ENCODE measurements at places on chromosomes 5 and 9. TPM values are rescaled to one million over a fixed set of nuclear protein-coding genes. Genes with fewer than 3 reads are reported as not detected.
A peak's percentile ranks its signal among the peaks of the same experiment; 100 is the strongest.

GRCh38 chr9:129125478-129125877 lies 14.3 kb downstream of the PTPA start:
- H3K4me1 ChIP-seq, result peaks cover 15% of the 10 kb centered on the region
- no peak overlapping the region for H3K4me3 ChIP-seq
- peaks cover 2% of the 10 kb centered on the region for H3K36me3 ChIP-seq
- no peaks in the 10 kb centered on the region for H3K27me3 ChIP-seq
- DNase-seq, result peak; percentile 87

GRCh38 chr5:180130291-180130869 lies 58.8 kb upstream of the RNF130 start:
- no peak for DNase-seq
- peaks cover 6% of the 10 kb centered on the region for H3K4me1 ChIP-seq
- H3K36me3 ChIP-seq, result no peaks in the 10 kb centered on the region
- H3K27ac ChIP-seq, result no peak overlapping the region
- H3K27me3 ChIP-seq, result peaks cover 8% of the 10 kb centered on the region
- H3K4me3 ChIP-seq, result no peak overlapping the region

DNA sequence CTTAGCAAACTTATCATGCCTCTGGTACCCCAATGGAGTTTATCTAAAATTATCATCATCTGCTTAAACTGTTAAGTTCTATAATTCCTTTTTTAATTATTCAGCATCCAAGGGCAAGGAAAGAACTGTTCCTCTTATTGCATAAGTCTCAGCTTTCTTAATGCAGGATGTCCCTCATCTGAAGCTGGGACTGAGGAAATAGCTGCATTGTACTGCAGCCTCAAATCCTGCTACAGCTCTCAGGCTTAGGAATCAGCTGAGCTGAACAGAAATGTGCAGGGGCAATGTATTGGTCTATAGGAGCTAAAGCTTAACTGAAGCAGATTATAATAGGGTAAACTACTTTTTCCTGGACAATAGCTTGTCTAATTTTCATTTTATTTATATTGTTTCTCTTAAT lies 48.0 kb downstream of the HAPLN1 start:
- H3K4me3 ChIP-seq, result no peak overlapping the region
- H3K36me3 ChIP-seq, result no peaks in the 10 kb centered on the region
- H3K27me3 ChIP-seq, result no peaks in the 10 kb centered on the region
- no peaks in the 10 kb centered on the region for H3K4me1 ChIP-seq
- H3K27ac ChIP-seq, result no peak overlapping the region

GRCh38 chr5:79070350-79070667 lies 742 bp downstream of the BHMT2 start:
- no peak overlapping the region for H3K4me3 ChIP-seq
- no peaks in the 10 kb centered on the region for H3K36me3 ChIP-seq
- DNase-seq, result peak; percentile 27

The STK10 gene
- total RNA-seq, result 59.8 TPM

GRCh38 chr9:98185021-98185567 lies 7.3 kb downstream of the CORO2A start:
- H3K4me1 ChIP-seq, result no peaks in the 10 kb centered on the region
- no peak for DNase-seq
- no peaks in the 10 kb centered on the region for H3K27me3 ChIP-seq
- no peak overlapping the region for H3K27ac ChIP-seq
- H3K4me3 ChIP-seq, result no peak overlapping the region

DNA sequence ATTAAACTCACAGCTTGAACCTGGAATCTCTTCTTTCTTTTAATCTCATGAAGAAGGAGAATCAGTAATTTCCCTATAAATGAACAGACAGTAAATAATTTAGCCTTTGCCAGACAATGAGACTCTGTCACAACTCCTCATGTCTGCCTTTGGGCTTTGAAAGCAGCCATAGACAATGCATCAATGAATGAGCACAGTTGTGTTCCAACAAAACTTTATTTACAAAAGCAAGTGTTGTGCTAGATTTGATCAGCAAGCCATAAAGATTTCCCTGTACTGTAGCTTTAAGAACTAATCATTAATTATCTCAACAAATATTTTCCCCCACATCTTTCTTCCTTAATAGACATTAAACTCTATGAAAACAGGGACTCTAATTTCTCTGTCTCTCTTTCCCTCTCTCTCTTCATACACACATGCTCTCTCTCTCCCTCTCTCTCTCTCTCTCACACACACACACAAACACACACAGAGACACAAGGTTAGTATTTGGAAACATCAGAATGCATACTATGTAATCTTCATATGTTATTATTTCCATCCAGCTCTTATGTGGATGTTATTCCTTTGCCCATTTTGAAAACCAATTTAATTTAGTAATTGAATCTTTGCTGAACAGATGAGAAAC lies 1209.8 kb upstream of the CDH6 start:
- no peak for DNase-seq
- no peak overlapping the region for H3K4me3 ChIP-seq
- no peaks in the 10 kb centered on the region for H3K36me3 ChIP-seq
- no peak overlapping the region for H3K27ac ChIP-seq
- no peaks in the 10 kb centered on the region for H3K27me3 ChIP-seq
- no peaks in the 10 kb centered on the region for H3K4me1 ChIP-seq

DNA sequence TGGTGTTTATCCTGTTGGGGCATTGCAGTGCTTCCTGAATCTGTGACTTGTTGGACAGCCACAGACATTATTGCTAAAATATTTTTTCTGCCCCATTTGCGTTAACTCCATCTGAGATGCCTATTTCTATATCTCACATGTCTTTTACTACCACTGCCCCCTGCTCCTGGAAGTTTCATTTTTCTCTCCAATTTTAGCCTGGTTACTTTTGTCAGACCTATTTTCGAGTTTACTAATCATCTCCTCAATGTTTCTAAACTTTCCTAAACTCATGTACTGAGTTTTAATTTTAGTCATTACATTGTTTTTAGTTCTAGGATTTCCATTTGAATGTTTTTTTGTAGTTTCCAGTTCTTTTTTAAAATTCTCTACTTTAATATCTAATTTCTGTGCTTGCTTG lies 17.6 kb downstream of the HAPLN1 start:
- H3K4me3 ChIP-seq, result no peak overlapping the region
- no peaks in the 10 kb centered on the region for H3K36me3 ChIP-seq
- H3K27me3 ChIP-seq, result no peaks in the 10 kb centered on the region
- no peaks in the 10 kb centered on the region for H3K4me1 ChIP-seq

The DCP2 gene
- 48.9 TPM for total RNA-seq

The HSD17B4 gene
- total RNA-seq, result 82.8 TPM

The ECSCR gene
- total RNA-seq, result 1.00 TPM

- no peaks in the 10 kb centered on the region for H3K36me3 ChIP-seq
- no peak for DNase-seq
- peaks cover 19% of the 10 kb centered on the region for H3K4me1 ChIP-seq
- H3K4me3 ChIP-seq, result no peak overlapping the region
These were observed 129.1 kb downstream of the FANCC start for GRCh38 chr9:95188459-95188858.

DNA sequence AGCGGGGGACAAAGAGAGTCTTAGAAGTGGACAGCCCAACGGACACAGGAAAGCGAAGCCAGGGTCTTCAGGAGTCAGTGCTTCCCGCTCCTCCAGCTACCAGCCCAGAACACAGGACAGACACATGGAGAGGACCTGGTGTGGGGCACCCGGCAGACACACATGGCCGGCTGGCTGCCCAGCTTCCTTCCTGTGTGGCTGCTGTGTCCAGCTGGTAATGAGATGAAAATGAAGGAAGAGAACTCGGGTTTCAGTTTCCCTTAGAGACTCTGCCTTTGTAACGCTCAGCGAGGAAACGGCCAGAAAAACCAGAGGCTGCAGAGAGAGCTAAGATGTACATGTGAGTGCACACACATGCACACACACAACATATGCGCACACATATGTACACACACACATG lies 87.5 kb downstream of the SECISBP2 start:
- H3K27ac ChIP-seq, result no peak overlapping the region
- no peak for DNase-seq
- H3K4me3 ChIP-seq, result no peak overlapping the region

GRCh38 chr5:172859966-172860365 lies 25.9 kb downstream of the ERGIC1 start:
- H3K36me3 ChIP-seq, result no peaks in the 10 kb centered on the region
- peak overlapping the region; percentile 85 for H3K27ac ChIP-seq
- H3K4me3 ChIP-seq, result no peak overlapping the region
- DNase-seq, result no peak
- peaks cover 39% of the 10 kb centered on the region for H3K4me1 ChIP-seq

GRCh38 chr5:159198063-159199036 lies 11.0 kb downstream of the RNF145 start:
- no peak for DNase-seq
- H3K27me3 ChIP-seq, result no peaks in the 10 kb centered on the region
- H3K27ac ChIP-seq, result no peak overlapping the region
- H3K4me1 ChIP-seq, result no peaks in the 10 kb centered on the region
- peaks cover 23% of the 10 kb centered on the region for H3K36me3 ChIP-seq

DNA sequence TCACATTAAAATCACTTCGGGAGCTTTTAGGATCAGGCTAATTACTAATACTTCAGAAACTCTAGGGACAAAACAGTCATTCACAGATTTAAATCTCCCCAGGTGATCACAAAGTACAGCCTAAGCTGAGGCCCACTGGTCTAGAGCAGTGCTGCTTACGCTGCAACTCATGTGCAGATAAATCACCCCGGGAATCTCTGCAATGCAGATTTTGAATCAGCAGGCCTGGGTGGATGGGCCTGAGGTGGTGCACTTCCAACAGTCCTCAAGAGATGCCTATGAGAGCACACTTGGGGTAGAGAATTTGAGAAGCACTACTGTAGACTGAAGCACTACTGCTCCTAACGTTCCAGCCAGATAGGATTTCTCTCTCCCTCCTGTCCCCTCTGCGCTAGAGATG lies 28.4 kb downstream of the CSF1R start:
- H3K27me3 ChIP-seq, result no peaks in the 10 kb centered on the region
- no peak overlapping the region for H3K4me3 ChIP-seq
- H3K36me3 ChIP-seq, result peaks cover 6% of the 10 kb centered on the region
- no peak overlapping the region for H3K27ac ChIP-seq
- DNase-seq, result no peak

DNA sequence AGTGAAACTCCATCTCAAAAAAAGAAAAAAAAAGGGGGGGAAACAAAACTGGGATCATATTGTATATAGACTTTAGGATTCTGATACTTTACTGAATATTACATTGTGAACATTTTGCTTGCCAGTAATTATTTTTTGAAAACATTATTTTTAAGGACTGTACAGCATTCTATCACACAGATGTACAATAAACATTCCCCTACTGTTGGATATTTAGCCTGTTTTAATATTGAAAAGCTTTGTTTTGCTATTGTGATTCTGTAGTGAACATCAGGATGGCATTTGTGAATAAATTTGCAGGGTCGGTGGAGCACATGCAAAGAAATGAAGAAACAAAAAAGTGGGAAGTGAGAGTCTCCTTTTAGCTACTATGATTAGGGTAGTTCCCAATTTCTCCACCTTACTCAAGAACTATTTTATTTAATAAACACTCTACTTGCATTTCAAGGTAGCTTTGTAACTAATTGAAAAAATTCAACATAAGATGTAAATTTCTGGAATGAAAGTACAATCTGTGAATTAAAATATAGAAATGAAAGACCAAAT lies 18.7 kb downstream of the RASGRF2 start:
- DNase-seq, result no peak
- H3K36me3 ChIP-seq, result no peaks in the 10 kb centered on the region
- H3K4me1 ChIP-seq, result no peaks in the 10 kb centered on the region
- H3K27me3 ChIP-seq, result no peaks in the 10 kb centered on the region
- no peak overlapping the region for H3K4me3 ChIP-seq

- no peak for DNase-seq
- no peaks in the 10 kb centered on the region for H3K36me3 ChIP-seq
- H3K4me3 ChIP-seq, result no peak overlapping the region
- H3K27me3 ChIP-seq, result no peaks in the 10 kb centered on the region
- no peaks in the 10 kb centered on the region for H3K4me1 ChIP-seq
These were observed 265.0 kb downstream of the ZNF608 start for GRCh38 chr5:124481419-124481818.

DNA sequence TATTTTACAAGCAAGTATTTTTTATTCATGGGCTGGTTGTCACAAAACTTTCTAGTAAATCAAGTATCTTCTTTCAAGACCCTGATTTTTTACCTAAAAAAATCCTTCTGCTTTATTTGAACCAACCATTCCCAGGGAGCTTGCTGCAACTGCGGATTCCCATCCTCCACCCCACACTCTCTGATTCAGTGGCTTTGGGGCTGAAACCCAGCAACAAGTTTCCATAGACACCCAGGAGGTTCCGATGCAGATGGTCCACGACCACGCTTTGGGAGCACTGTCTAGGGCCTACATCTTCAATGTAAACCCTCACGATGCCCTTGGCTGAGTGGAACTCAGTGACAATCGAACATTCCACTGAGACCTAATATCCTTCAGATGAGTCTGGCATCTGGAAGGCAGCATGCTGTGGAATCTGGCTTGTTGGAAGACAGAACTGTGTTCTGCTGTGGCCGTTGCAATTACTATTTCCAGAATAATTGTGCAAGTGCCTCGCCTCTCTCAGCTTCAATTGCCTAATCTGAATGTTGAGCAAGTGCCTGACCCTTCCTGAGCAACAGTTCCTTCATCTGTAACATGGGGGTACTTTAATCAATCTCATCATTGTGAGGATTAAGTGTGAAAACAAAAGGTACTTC lies 105.1 kb downstream of the INSYN2B start:
- no peaks in the 10 kb centered on the region for H3K4me1 ChIP-seq
- H3K27me3 ChIP-seq, result no peaks in the 10 kb centered on the region
- no peak overlapping the region for H3K27ac ChIP-seq
- H3K4me3 ChIP-seq, result no peak overlapping the region
- no peak for DNase-seq

DNA sequence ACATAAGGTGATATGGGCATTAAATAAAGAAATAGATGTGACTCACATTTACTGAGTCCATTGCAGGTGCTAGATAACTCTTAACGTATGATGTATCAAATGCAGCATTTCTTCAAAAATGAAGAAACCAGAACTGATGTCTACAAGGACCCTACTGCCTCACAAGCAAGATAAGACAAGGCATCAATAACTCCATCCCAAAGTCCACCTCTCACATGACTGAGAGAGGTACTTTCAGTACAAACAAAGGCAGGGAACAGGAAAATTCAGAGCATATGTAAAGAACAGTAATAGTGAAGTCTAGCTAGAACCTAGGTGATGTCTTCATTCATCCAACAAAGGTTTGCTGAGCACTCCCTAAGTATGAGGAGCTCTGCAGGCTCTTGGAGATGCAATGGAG lies 54.7 kb downstream of the KLHL3 start:
- H3K4me3 ChIP-seq, result no peak overlapping the region
- no peaks in the 10 kb centered on the region for H3K4me1 ChIP-seq
- H3K27ac ChIP-seq, result no peak overlapping the region
- no peak for DNase-seq

The ESM1 gene
- 0.54 TPM for total RNA-seq

The C1QTNF3 gene
- 0.95 TPM for total RNA-seq

The CDH12 gene
- not detected for total RNA-seq

GRCh38 chr5:56064984-56065383 lies 70.2 kb upstream of the IL6ST start:
- no peak overlapping the region for H3K4me3 ChIP-seq
- peaks cover 4% of the 10 kb centered on the region for H3K27me3 ChIP-seq
- DNase-seq, result no peak
- H3K27ac ChIP-seq, result no peak overlapping the region
- no peaks in the 10 kb centered on the region for H3K36me3 ChIP-seq

GRCh38 chr5:6758706-6759105 lies 45.5 kb downstream of the TENT4A start:
- no peaks in the 10 kb centered on the region for H3K4me1 ChIP-seq
- H3K27me3 ChIP-seq, result no peaks in the 10 kb centered on the region
- peaks cover 15% of the 10 kb centered on the region for H3K36me3 ChIP-seq

- no peaks in the 10 kb centered on the region for H3K36me3 ChIP-seq
- no peak for DNase-seq
- no peaks in the 10 kb centered on the region for H3K27me3 ChIP-seq
- no peaks in the 10 kb centered on the region for H3K4me1 ChIP-seq
- no peak overlapping the region for H3K27ac ChIP-seq
These were observed 107.2 kb downstream of the NDUFS4 start for GRCh38 chr5:53667621-53668020.

Data from astrocyte (in vitro differentiated cells and primary cell).